Left renal pelvis (tissue), 4 donors: ENCODE measurements at places on chromosomes 1 and 21.

GRCh38 chr1:225851805-225852204, 30.4 kb downstream of the TMEM63A start:
- no peak for DNase-seq

- DNase-seq, result no peak
Measured at GRCh38 chr1:30642391-30643120, 80.8 kb downstream of the MATN1 start.

GRCh38 chr1:181587870-181588438, 104.6 kb downstream of the CACNA1E start:
- no peak for DNase-seq

DNA sequence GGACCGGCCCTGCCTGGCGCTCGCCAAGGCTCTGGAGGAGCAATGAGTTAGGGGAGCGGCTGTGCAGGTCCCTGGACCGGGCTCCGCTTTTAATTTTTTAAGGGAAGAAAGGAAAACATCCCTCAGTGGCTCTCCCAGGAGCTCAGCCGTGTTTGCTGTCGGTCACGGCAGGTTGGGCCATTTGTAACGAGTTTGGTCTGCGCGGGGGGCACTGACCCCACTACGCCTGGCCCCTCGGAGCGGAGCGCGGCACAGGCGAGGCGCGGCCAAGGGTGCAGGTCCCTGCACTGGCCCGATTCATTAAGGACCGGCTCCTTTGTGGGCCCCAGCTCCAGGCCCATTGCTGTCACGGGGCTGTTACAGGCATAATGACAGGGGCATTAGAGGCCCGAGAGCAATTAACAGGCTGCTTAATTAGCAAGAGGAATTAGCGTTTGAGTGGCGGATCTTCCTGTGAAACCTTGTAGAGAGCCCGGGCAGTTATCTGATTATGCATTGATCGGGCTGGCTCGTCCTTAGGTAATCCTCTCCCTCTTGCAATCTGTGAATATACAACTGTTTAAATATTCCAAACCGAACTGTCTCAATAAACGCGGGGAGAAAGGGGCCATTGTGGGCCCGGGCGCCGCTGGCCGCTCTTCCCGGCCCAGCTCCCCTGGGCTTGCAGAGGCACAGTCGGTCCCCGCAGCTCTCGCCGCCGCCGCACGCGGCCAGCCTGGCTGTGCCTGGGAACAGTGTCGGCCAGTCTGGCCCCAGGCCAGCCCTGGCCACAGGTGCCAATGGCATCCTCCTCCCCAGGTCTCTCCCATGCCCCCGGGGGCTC, 56.8 kb downstream of the PRDM16 start:
- DNase-seq, result no peak

GRCh38 chr1:157170677-157171515, 32.7 kb upstream of the ETV3 start:
- no peak for DNase-seq

GRCh38 chr1:54329312-54330003, 76.7 kb downstream of the SSBP3 start:
- no peak for DNase-seq

GRCh38 chr1:22376976-22377375, 74.7 kb upstream of the ZBTB40 start:
- DNase-seq, result no peak

DNA sequence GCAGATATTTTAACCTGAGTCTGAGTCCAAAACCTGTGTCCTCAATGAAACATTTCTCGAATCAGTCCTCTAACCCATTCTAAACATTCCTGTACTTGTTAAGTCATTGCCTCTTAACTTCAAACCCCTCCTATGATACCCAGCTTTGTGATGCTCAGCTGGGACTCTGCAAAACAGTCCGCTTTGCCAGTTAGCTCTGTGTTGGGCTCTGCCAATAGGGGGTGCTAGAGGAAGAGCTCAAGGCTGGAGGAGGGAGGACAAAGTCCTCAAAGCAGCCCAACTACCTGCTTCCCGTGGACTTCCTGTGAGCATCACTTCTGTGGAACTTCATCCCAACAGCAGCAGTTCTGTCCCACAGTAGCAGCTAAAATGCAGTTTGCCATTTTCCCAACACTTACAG, 38.1 kb upstream of the SYT14 start:
- no peak for DNase-seq

- DNase-seq, result no peak
Measured at GRCh38 chr1:203401199-203401877, 50.4 kb upstream of the FMOD start.

DNA sequence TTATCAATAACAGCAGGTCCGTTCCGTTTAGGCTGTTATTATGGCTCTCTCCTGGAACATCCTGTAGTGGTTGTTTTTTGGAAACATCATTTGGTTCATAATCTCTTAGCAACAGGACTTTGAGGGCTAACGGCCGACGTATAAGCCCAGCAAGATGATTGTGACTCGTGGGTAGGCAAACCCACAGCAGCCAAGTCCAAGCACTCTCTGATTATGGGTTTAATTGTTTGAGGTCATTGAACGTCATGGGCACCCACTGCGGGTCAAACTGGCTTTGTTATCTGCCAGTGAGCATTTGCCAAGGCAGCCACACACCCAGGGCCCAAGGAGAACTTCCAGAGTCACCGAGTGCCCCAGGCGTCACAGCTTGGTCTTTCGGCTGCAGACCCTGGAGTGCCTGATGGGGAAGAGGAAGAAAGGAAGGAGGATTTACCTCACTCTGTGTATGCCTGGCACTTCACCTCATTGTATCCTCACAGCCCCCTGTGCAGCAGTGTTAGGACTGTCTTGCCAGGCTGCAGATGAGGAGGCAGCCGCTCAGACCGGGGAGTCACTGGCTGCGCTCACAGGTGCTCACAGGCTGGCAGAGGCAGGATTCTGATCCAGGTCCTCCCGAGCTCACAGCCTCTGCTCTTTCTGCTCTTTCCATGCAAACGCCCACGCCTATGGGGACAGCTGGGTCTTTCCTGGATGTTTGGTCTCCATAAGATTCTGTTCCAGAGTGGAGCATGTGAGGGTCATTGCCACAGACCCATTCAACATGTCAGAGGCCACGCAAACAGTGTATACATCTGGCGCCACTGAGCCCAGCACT, 30.8 kb upstream of the EPS8L3 start:
- DNase-seq, result no peak

- no peak for DNase-seq
Measured at GRCh38 chr1:207429963-207430362, 24.2 kb upstream of the CR2 start.

GRCh38 chr1:78790174-78790573, 140.5 kb downstream of the IFI44 start:
- DNase-seq, result no peak

DNA sequence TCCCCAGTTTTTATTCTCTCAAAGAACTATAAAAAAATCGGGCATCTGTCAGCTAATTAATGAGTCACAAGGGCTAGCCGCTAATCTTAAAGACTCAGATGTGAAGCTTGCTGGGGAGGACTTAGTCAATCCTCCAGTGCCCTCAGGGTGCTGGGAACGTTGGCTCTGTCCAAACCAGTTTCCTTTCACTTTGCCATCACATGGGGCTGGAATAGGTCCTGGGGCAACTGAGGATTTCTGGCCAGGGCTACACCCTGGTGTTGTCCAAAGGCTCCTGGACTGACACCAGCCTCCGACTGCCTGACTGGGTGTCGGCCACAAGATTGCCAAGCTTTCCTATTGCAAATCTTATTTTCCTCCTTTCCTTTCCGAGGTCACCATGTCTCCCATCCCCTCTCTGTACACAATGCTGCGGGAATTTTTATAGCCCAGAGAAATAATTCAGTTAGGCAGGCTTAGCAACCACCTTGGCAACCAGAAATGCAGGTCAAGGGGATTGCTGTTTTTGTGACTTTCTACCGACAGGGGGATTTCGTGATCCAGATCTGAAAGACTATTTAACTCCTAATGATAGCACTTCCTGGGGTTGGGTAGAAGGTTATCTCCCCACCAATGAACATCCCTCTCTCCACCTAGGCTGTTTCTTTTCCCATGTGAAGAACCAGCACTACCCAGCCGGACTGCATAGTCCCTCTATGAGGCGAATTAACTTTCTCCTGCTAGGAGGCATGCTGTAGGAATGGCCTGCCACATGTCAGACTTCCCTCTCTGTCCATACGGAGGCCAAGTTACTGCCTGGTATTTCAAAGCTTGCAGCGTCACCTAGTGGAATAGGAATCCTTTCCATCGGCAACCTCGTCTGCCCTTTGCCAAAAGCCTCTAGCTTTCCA, 29.9 kb upstream of the CTBS start:
- no peak for DNase-seq

GRCh38 chr1:209825591-209826434, 2.0 kb upstream of the UTP25 start:
- DNase-seq, result no peak

DNA sequence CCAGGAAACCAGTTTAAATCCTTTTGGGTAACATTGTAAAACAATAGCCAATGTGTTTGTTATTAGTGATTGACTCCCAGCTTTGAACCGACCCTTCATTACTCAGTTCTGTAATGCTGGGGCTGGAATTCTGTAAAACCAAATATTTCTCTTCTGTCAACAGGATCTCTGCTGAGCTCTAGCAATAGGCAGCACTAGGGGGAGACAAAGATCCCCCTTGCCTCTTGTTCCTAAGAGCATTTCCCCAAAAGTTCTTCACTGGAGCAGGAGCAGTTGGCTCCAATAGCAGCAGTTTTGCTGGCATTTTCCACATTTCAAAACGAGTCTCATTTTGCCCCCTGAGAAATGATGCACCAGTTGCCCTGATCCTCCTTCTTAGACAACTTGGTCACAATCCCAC, 1671.1 kb downstream of the MRPL39 start:
- no peak for DNase-seq

DNA sequence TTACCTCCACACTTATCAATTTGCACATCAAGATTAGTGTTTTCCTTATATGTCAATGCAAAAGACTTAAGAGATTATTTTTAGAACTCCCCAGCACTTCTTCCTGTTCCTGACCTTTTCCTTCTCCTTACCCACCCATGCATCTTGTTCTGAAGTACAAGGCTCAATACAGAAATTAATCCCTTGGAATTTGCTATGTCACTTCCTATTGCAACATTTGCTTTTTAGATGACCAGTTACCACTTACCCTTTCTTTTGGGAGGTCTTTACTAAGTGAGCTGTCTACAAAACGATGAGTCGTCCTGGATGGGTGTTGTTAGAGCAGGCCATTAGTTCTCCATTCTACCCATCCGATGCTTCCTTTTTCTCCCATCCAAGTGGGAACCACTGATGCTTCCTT, 221.2 kb downstream of the FMN2 start:
- no peak for DNase-seq

GRCh38 chr1:177183836-177184235, 13.1 kb downstream of the BRINP2 start:
- DNase-seq, result no peak

DNA sequence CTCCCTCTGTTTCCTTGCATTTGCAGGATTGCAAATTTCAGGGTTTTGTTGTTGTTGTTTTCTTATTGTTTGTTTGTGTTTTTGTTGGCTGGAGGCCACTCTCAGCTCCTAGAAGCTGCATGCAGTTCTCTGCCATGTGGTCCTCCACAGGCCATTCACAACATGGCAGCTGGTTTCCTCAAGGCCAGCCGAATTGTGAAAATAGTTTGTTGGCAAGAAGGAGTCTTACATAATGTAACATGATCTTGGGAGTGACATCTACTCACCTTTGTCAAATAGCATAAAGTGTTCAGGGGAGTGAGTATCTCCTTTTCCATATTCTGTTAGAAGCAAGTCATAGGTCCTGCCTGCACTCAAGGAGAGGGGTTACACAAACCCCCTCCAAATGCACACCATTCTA, 10.6 kb upstream of the UAP1 start:
- DNase-seq, result no peak

DNA sequence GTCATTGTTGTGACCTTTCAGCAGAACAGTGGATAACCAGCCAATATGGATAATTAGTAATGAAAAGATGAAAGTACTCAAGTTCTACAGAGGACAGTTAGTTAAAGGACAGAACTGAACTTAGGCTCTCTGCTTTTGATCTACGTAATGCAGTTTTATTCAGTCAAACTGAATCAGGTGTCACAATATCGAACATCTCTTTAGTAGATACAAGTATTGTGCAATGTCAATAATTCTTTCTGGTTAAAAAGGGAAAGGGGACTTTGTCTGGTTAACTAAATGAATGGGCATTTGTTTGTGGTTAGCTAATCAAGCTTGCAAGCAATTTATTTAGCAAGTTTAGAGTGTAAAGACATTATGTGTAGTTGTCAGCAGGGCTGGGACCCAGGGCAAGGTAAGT, 562.2 kb upstream of the PTBP2 start:
- no peak for DNase-seq
